ENCODE measurements at places on chromosomes 2 and 18. TPM values are rescaled to one million over a fixed set of nuclear protein-coding genes. Genes with fewer than 3 reads are reported as not detected.

GRCh38 chr2:64114912-64115277, 29.3 kb downstream of the PELI1 start:
- DNase-seq = no peak

GRCh38 chr2:67082813-67083212, 314.3 kb upstream of the ETAA1 start:
- no peak for DNase-seq

- DNase-seq = no peak
Measured at GRCh38 chr18:48007955-48008701, 77.7 kb upstream of the SMAD2 start.

DNA sequence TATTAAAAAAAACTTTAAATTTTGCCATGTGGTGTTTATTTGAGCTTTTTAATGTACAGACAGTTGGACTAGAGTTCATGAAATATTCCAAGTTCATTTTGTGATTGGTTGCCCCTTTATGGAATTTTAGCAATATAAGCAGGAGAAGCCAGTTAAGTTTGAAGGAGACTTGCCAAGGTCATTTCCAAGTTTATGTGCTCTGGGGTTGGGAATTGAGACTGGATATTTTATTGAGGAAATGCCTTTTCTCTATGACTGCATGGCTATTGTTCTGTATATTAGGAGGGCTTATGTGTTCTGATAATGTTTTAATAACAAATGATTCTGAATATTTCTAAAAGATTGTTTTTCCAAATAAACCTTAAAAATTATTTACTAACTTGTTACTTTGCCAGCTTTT, 67.0 kb upstream of the TCF4 start:
- no peak for DNase-seq

DNA sequence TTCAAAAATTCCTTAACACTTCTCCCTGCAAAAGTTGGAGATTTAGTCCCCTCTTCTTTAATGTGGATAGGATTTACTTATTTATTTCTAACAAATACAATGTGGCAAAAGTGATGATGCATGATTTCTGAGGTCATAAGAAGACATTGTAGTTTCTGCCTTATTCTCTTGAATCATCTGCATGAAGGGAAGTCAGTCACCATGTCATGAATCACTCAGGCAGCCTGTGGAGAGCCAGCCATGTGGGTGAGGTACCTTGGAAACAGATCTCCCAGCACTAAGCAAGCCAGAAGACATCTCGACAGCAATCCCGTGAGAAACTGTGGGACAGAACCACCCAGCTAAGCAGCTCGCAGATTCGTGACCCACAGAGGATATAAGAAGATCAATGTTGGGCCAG, 2.7 kb upstream of the ZC3H8 start:
- no peak for DNase-seq

The FZD7 gene
- 63.2 TPM for polyA plus RNA-seq

The SNED1 gene
- polyA plus RNA-seq = 8.6 TPM

DNA sequence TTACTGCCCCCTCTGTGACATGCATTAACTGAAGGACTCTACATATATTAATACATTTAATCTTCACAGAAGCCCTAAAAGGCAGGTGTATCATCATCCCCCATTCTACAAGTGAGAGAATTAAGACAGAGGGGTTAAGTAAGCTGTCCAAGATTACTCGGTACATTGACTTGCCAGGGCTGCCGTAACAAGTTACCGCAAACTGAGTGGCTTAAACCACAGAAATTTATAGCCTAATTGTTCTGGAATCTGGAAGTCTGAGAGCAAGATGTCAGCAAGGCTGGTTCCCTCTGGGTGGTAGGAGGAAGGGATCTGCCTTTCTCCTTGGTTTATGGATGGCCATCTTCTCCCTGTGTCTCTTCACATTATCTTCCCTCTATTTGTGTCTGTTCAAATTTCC, 605.5 kb downstream of the EPHA4 start:
- DNase-seq = no peak

DNA sequence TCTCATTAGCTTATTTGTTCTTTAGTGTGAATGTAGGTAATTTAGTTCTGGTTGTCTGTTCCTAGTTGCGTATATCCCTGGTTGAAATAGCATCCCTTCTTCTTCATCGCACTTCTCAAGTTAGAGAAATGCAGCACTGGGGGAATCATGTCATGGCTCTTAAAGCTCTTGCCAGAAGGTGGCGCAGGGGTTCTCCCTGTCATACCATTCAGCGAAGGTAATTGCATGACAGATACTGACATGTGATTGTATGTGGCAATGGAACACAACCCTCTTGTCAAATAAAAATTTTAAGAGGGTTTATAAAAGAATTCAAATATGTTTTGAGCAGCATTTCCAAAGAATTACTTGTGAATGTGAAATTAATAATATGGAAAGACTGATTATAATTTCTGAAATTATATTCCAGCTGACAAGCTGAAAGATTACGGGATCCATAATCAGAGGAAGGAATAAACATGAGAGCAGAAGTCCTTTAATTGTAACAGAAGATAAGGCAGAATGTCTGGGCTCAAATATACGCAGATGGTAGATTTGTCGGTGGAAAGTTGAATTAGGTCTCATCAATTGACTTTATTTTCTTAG, 411.7 kb downstream of the DSEL start:
- no peak for DNase-seq

- DNase-seq = no peak
Measured at GRCh38 chr2:225889452-225889851, 489.9 kb downstream of the NYAP2 start.

DNA sequence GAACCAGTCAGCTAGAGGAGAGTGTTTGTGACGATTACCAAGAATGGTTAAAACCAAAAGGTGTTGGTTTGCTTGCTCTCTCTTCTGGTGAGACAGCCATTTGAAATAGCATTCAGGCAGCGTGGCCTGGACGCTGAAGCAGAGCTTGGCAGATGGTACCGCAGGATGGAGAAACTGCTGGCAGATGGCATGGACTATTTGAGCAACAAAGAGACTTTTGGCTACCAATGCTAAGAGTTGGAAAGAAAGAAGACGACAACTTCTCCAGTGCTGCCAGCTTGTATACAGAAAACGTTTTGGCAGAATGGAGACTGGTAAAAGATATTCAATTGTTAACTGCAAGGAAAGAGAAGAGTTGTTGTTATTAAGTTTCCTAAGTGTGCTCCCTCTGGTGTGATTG, 315.0 kb downstream of the PARD3B start:
- no peak for DNase-seq

The DPP10 gene
- 14.9 TPM for polyA plus RNA-seq

DNA sequence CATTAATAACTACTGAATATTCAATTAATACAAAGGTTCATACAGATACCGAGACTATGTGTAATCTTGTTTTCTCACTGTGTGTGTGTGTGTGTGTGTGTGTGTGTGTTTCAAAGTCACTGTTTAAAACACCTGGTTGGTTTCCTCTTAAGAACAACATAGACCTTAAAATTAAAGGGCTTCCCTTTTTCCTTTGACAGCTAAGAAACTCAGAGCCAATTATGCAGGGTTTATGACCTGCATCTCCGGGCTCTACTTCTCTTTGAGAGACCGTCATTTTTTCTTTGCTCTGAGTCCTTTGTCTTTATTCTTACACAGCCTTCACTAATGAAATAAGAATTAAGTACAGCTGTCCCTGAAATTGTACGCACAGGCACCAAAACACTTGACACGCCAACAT, 145.6 kb downstream of the HDAC4 start:
- DNase-seq = no peak

The SLC30A3 gene
- 5.6 TPM for polyA plus RNA-seq

The KLHL14 gene
- polyA plus RNA-seq = 23.5 TPM

DNA sequence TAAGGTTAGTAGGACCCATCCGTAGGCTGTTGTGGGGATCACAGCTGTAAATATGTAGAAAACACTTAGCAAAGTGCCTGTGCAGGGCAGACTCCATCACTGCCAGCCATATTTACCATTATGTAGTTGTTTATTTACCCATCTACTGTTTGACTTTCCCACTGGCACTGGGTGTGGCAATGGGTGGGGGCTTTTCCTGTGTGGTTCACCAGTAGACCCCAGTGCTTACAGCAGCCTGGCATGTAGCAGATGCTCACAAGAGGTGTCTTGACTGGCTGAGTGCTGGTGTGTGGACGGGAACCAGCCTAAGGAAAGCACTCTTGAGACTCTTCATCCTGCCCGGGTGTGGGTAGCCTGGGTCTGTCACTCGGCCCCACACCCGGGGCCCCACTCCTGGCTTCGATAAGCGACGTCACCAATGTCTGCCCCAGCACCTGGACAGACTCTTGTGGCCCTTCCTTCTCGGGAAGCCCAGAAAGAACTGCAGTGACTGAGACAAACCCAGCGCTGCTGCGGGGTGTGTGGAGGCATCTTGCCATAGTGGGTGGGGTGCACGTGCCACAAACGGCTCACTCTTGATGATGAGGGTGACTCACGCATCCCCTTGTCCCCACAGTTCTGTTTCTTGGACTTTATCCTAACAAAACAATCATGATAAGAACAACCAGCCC, 78.3 kb downstream of the HDAC4 start:
- DNase-seq = no peak

The CPLX4 gene
- polyA plus RNA-seq = 0.14 TPM

The ESPNL gene
- 3.0 TPM for polyA plus RNA-seq

The CRYBA2 gene
- not detected for polyA plus RNA-seq

- DNase-seq = no peak
Measured at GRCh38 chr2:65021709-65022108, 32.5 kb downstream of the SLC1A4 start.

DNA sequence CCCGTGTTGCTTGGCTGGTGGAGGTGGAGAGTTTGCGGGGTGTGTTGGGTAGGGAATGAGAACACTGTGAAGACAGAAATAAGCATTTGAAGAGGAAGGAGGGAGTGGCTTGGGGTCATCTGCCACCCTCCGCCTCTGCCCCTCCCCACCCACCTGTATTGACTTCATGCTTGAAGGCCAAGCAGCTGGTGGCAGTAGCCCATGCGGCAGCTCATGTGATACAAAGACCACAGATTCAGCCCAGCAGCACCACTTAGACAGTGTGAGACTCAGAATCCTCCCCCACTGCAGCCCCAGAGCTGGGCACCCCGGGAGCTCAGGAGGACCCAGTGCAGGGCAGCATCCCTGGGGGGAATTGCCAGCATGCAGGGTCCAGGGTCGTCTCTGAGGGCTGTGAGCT, 15.4 kb downstream of the NPPC start:
- no peak for DNase-seq

DNA sequence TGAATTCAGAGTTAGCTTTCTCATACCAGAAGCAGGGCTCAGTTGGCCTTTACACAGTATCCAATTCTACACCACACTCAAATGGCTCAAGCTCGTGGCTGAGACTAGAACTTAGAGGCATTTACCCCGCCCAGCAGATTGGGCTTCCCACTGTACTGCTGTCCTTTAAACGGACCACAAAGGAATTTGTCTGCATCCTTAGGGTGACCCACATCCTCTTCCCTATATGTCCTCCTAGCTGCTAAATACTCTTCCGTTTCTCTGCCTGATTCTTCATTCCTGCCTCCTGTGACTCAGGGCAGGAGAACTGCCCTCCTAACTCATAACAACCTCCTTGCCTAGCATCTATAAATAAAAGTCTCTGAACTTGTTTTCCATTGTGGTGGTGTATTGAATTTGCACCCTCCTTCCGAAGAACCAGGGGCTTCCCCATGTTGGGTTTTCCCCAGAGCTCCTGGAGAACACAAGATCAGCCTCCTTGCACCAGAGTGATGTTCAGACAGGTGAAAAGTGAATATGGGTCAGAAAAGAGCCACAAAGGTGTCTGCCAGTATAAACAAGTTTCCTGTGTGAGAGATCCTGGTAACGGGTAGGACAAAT, 32.0 kb upstream of the MC4R start:
- DNase-seq = no peak

GRCh38 chr2:161423421-161424393, 7.6 kb downstream of the TBR1 start:
- no peak for DNase-seq

DNA sequence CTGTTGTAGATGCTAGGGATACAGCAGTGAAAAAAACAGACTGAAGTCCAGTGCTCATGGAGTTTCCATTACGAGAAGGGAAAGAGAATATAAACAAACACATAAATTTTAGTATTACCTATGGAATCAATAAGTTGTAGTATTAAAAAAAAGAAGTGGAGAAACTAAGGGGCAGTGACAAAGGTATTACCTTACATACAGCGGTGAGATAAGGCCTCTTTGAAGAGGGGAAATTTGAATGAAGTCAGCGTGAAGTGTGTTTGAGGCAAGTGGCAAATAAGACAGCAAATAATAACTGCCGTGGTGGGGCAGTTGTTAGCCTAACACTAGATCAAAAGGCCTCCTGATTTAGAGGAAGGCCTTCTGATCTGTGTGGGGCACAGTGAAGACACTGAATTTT, 57.9 kb downstream of the TLK1 start:
- DNase-seq = no peak

The LOXL3 gene
- polyA plus RNA-seq = 9.7 TPM

GRCh38 chr2:232477751-232478510, 9.7 kb downstream of the ECEL1 start:
- no peak for DNase-seq

The TMEM198 gene
- polyA plus RNA-seq = 5.0 TPM

DNA sequence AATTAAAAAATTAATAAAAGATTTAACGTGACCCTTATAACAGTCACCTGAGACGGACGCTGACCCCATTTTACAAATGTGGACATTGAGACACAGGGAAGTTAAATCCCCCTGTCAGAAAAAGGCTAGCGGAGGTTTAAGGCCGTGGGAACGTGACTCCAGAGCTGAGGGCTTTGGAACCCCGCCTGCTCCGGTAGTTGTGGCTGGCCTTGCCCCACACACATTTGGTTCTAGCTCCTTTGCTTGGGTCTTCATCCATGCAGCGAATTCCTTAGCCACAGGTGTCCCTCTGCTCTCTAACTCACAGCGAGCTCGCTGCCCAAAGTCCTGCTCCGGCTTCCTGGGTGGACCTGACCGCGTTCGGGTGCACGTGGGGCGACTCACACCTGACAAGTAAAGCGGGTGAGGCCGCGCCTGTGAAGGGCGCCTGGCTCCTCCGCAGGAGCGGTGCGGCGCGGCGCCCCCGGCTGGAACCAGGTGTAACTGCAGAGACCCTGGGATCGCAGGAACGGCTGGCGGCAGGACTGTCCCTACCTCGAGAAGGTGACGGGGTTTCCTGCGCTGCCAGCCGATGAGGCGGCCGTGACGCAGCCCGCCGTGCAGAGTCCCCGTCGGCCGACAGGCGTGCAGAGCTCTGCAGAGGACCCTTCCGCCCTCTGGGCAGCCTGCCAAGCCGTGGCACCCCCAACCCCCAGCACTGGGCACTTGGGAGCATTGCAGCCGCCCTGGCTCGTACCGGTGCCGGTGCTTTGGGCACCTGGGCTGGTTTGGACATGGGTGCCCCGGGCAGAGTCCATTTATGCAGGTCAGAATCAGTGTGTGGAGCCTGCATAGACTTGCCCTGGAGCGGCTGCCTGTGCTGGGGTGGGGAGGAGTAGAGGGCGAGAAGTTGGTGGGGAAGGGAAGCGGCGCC, 2.4 kb upstream of the PROC start:
- no peak for DNase-seq

The CFAP65 gene
- 0.73 TPM for polyA plus RNA-seq

The THADA gene
- 32.5 TPM for polyA plus RNA-seq

GRCh38 chr18:50737127-50737526, 82.7 kb downstream of the MRO start:
- no peak for DNase-seq

GRCh38 chr2:70975237-70975636, 3.2 kb upstream of the ANKRD53 start:
- no peak for DNase-seq

The TRIM43 gene
- 0.47 TPM for polyA plus RNA-seq

Measured in left renal cortex interstitium (tissue), 4 donors.